Activated effector memory CD4-positive, alpha-beta T cell treated with anti-CD3 and anti-CD28 coated beads, Interleukin-2, amount 50 U/mL, for 16 hours (primary cell): ENCODE measurements at places on chromosomes 2 and 18.
A peak's percentile ranks its signal among the peaks of the same experiment; 100 is the strongest.

- no peak for DNase-seq
Observed at GRCh38 chr2:193894081-193894480, 1699.3 kb upstream of the TMEFF2 start.

- peak; percentile 69 for DNase-seq
Observed at GRCh38 chr2:112582314-112582746, 2.1 kb upstream of the CHCHD5 start.

DNA sequence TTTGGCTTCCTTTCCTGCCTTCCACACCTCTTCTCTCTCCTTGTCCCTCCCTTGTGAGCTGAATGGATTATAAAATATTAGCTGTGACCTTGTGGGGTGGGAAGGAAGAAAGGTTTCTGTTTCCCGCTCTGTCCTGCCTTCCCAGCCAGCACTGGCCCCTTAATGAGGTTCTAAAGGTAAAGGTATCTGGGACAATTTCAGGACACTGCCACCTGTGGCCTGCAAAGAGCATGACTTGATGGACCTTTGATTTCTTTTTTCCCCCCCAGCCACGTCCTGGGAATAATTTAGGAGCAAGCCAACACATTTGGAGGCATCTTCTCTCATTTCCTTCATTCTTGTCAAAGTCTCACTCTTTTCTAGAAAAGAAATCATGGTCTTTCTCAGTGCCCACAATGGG is 246.7 kb upstream of the EPAS1 start:
- no peak for DNase-seq

DNA sequence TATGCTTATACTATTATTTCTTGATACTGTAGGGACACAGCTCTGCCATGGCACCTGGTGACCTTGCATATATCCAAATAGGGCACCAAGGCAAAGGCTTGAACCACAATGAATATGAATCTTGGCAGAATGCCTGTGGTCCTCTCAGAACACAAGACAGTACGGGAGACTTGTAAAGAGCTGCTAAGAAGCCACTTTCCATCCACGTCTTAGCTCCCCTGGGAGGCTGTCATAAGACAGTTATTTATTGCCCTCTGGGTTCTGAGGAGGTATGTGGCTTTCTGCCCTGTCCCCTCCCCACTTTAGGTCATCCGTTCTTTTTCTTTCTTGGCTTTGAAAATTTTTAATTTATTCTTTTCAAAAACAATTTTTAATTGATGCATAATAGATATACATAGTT is 29.8 kb upstream of the MRPL33 start:
- no peak for DNase-seq

DNA sequence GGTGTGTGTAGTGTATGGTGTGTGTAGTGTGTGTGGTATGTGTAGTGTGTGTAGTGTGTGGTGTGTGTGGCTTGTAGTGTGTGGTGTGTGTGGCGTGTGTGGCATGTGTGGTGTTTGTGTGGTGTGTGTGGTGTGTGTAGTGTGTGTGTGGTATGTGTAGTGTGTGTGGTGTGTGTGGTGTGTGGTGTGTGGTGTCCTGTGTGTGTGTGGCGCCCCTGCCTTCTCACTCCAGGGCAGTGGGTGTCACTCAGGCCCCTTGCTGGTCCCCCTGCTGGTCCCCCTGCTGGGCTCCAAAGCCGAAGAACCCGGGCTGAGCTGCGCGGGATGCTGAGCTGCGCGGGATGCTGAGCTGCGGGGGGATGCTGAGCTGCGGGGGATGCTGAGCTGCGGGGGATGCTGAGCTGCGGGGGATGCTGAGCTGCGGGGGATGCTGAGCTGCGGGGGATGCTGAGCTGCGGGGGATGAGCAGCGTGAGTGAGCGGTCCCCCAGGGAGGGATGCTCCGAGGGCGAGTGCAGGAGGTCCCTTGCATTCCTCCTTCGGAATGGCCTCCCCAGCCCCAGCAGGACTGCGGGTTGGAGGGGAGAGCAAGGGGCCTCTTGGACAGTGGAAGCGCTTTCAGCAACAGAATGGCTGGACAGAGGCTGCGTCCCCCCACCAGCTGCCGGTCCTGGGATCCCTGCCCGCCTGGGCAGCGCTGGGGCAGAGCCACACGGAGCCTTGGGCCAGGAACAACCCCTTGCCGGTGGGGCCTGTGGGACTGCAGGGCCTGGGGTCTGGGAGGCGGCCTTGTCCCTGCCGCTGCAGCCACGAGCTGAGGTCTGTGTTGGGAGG is 3.4 kb upstream of the RTP5 start:
- DNase-seq, result no peak

DNA sequence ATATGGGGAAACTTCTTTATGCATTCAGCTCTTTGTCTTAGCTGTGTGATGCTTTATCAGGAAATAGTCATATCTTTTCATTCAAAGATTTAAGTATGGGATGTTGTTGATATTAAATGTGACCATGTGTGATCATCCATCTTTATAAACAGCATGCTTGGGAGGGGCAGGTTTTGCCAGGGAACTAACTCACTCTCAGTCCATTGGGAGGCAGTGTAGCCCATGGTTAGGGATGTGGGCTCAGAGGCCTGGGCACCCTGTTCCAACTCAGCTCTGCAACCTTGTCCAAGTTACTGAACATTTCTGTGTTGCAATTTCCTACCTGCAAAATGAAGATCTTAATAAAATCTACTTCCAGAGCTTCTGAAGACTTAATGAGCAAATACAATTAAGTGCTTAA is 92.0 kb upstream of the BCL2L11 start:
- DNase-seq, result no peak

- DNase-seq, result peak; percentile 38
Observed at GRCh38 chr2:239833269-239834109, 191.7 kb downstream of the NDUFA10 start.

- DNase-seq, result no peak
Observed at GRCh38 chr18:12317664-12318333, 9.8 kb downstream of the TUBB6 start.

DNA sequence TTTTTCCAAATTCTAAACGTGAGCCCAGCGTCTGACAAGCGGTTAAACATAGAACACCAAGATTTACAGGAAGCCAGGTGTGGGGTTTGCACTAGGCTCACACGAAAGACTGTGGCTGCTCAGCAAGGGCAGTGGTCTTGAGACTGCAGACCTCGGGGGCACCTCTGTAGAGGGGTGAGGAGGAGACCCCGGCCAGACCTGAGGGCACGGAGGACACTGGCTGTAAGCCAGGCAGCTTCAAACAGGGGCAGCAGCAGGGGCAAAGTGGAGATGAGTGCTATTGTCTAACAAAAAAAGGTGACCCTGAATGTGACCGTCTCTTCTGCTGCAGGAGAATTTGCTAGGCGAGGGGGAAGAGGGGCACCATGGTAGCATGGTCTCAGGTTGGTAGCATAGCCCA is 140.3 kb downstream of the CYP26B1 start:
- no peak for DNase-seq
